ENCODE measurements at places on chromosomes 4 and X.

- no peak for DNase-seq
Measured at GRCh38 chr4:113052379-113052951, 3.0 kb downstream of the ANK2 start.

DNA sequence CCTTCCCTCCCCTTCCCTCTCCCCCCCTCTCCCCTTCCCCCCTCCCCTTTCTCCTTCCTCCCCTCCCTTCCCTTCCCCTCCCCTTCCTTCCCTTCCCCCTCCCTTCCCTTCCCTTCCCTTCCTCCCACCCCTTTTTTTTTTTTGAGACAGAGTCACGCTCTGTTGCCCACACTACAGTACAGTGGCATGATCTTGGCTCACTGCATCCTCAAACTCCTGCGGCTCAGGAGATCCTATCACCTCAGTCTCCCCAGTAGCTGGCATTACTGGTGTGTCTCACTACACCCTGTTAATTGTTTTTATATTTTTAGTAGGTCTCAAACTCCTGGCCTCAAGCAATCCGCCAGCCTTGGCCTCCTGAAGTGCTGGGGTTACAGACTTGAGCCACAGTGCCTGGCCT, 66.6 kb downstream of the TBC1D9 start:
- DNase-seq, result no peak

DNA sequence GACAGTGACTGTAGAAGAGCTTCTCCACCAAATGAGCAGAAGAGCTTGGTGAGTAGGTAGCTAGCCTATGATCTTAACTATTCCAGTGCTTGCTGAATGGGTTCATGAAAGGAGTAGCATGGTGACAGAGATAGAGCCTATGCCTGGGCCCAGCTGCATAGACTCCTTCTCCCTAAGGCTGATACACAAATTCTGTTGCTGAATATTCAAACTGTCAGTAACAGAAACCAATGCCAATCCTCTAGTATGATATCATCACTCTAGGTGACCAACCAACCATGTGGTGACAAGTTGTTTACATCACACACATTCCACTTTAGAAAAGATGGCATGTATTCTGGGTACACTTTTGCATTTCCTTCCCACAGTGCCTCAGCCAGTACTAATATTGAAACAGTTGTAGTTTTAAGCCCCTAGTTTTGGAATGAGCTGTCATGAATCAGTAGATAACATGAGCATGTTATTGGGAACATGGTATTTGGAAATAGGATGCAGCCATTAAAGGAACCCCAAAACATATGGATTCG, 103.4 kb upstream of the GRXCR1 start:
- DNase-seq, result no peak

DNA sequence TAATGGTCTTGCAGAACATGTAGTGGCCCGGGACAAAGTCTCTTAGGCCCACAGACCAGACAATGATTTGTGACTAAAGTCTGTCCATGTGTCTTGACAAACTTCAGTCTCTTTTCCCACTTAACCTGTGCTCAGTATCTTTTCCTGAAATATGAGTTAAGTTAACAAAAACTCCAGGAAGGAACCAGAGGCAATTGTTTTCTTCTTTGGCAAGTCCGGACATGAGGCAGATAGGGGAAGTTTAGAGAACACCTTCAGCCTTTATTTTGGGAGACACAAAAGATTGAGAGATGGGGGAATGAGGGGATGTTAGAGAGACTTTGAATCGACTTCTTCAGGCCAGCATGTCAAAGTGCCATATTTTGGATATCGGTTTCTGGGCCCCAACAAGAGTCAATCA, 80.2 kb upstream of the FRMPD4 start:
- DNase-seq, result no peak

GRCh38 chrX:107711521-107712181, 63.9 kb downstream of the TSC22D3 start:
- no peak for DNase-seq

DNA sequence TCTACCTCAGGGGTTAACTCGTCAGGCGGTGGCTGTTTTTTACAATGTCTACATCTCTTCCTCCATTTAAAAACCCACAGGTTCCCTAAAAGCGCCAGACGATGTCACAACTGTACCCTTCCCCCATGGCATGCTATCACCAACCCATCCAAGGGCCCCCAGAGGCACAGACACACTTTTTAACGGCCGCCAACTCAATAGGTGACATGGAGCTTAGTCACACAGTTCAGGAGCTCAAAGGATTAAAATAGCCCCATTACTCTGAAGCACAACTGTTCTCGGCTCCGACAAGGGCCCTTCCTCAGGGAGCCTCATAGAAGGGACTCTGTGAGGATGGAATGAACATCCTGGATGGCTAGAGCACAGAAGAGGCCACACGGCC, 12.4 kb downstream of the SH3KBP1 start:
- DNase-seq, result no peak

DNA sequence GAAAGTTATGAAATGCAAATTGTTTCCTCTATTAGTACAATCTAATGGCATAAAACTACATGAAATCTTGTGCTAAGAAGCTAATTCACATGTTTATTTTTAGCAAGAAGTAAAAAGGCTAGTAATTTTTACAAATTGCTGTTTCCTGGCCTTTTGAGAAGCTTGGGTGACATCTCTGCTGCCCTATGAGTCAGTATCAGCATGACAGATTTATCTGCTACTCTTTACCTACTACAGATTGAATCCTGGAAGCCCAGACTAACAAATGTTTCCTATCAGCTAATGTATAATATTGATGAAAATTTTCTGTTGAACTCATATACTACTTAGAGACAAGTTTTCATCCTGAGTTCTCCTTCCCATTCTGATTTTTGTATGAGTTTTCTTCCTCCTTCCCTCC, 232.4 kb downstream of the DCTD start:
- DNase-seq, result no peak

DNA sequence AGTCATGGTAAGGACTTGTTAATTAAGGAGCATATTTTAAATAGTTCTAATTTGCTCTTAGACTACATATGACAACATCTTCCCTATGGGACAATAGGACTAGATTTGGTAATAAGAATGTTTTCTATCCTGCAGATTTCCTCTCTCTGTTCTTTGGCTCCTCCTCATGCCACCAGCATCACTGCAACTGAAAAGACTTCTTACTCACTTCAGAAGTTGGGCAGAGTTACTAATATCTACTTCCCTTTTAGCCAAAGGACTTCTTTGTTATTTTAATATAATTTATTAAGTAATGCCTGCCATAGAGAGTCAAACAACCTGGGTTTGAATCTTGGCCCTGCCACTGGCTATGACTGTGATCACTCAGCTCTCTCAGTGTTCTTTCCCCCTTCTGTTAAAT, 16.4 kb downstream of the MMAA start:
- DNase-seq, result no peak

DNA sequence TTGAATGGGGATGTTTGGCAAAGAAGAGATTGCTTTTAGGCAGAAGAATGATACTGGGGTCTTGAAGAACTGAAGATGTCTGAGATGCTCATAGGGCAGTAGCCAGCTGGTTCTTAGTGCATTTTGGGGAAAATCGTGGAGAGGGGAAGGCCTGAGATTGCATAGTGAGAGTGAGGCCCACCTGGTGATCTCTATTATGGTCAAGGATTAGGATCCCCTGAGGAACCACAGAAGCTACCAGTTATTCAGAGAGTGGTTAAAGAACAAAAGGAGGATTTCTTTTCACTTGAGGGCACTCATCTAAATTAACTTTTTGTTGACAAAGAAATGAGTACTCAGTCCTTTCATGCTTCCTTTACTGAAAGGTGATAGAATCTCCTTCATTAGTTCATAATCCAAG, 271.3 kb upstream of the HAND2 start:
- DNase-seq, result no peak

- no peak for DNase-seq
Measured at GRCh38 chrX:121389976-121390714, 342.7 kb downstream of the GLUD2 start.

DNA sequence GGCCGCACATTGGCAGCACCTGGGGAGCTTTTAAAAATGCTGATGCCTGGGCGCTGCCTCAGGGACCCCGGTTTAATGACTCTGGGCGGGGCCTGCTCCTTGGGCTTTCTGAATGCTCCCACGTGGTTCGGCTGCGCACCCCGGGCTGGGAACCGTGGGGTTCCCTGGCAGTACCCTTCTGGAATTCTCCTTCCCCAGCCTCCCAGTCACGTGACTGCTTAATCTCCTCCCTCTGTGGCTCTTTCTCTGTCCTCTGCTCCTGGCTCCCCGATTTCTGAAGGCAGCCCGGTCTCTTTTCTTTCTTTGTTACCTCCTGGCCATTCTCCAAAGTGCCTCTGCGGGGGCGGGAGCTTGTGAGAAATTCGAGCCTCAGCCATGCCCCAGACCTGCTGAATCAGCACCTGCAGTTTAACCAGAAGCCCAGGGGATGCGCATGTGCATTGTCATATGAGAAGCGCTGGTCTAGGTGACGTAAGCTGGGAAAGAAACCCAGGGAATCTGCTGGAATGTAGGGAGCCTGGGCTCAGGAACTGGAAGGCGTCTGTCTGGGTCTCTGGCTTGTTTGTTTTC, 16.6 kb downstream of the CLCN4 start:
- DNase-seq, result no peak

GRCh38 chr4:89800527-89801103, 36.3 kb downstream of the SNCA start:
- no peak for DNase-seq
